RPMI8226 (cell line): ENCODE measurements at places on chromosomes 6 and 20.
A peak's percentile ranks its signal among the peaks of the same experiment; 100 is the strongest.

- DNase-seq: no peak
These were observed 84.3 kb downstream of the ZHX3 start for GRCh38 chr20:41232973-41233926.

GRCh38 chr20:57027777-57028176 is 238.7 kb downstream of the BMP7 start:
- no peak for DNase-seq

- no peak for DNase-seq
These were observed 335.8 kb downstream of the EPHA7 start for GRCh38 chr6:93083337-93084230.

DNA sequence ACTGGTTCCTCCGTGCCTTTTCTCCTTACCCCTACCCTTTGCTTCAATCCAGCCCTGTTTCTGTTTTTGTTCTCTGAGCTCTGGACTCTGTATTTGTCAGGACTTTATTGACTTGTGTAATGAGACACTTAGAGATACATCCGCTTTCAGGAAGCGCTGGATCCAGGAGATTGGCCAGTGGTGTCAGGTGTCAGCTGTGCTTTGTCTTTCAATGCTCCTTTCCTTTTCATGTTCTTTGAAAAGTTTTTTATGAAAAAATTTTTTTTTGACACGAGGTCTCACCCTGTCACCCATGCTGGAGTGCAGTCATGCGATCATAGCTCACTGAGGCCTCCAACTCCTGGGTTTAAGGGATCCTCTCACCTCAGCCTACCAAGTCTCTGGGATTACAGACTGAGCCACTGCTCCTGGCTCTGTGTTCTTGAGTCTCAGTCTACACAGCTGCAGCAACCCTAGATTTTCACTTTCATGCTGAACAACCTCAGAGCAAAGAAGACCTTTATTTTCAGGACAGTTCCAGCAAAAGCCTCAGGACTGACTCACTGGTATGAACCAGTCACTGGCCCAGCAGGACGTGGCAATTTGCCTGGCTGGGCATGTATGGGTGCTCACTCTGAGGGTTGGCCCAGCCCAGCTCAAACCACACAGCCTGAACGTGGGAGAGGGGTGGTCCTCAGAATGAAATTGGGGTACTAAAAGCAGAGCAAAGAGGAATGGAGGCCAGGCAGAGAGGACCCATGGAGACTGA is 108.5 kb downstream of the DHX35 start:
- no peak for DNase-seq

DNA sequence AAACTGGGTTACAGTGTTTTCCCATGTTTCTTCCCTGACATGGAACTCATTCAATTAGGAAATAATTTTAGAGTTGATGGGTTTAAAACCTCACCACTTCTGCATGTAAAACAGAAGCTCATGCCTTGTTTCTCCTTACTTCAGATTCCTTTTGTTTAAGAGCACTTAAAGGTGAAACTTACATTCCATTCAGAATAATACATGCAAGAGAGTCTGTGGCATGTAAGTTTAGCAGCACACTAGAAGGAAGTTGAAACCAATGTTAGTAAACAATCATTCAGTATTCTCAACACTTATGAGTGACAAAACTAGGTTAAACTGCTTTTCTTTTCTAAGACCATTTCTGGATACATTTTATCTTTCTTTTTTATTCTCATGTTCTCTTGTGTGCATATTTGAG is 495.6 kb upstream of the PTCHD4 start:
- DNase-seq: no peak

- no peak for DNase-seq
These were observed 538.7 kb upstream of the POU3F2 start for GRCh38 chr6:98295515-98296175.

DNA sequence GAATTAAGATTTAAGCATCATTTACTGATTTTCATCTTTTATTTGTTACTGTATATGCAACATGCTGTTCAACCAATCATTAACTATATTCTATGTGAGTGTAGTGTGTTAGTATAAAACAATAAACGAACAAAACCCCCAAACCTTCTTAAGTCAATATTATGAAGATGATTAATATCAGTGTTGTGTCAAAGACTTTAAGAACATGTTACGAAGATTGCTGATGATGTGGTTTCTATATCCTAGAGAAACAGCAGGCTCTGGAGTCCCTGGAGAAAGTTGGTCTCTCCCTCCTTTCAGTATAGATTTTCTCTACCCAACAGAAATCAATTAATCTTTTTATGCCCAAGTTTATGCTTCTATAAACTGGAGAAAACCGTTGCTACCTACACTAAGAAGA is 393.8 kb upstream of the HSF2 start:
- no peak for DNase-seq

GRCh38 chr20:13718171-13718570 is 66.5 kb downstream of the ESF1 start:
- DNase-seq: no peak

DNA sequence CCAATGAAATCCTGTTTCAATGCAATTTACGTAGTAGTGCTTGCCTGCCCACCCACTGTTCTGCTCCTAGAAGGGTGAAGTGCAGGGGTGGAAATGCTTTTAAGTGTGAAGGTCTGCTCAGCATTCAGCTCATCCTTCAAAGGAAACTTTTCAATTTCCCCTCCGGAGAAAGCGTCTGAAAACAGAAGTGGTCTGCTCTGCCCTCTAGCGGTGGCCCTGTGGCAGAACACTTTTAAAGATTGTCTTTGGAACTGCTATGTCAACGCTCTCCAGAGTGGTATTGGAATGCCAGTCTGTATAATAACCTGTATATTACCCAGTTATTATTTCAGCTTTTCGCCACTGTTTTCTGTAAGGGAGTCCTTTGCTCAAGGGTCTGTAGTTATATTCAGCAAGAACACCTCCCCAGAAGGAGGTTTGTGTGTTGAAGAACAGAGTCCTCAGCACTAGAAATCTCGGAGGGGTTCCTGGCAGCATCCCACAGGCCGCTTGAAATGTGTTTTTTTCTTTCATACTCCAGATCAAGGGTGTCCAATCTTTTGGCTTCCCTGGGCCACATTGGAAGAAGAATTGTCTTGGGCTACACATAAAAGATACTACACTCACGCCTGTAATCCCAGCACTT is 63.1 kb upstream of the KLHL31 start:
- peak; percentile 50 for DNase-seq

DNA sequence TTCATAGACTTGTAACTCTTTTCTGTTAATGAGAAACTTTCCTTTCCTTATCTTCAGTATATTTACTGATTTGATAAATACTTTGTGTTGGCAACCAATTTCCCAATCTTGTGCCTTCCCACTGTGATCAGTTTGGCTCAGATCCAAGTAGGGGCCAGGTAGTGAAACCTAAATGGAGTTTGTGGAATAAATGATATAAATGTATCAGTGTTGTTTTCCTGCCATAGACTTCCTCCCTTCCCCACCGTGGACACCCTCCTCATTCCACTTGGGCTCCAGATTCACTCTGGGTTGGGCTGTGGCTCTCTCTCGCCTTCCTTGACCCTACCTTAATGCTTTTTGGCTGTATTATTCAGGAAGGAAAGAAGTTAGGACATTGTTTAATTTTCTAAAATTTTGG is 1.3 kb downstream of the ZKSCAN3 start:
- DNase-seq: no peak

DNA sequence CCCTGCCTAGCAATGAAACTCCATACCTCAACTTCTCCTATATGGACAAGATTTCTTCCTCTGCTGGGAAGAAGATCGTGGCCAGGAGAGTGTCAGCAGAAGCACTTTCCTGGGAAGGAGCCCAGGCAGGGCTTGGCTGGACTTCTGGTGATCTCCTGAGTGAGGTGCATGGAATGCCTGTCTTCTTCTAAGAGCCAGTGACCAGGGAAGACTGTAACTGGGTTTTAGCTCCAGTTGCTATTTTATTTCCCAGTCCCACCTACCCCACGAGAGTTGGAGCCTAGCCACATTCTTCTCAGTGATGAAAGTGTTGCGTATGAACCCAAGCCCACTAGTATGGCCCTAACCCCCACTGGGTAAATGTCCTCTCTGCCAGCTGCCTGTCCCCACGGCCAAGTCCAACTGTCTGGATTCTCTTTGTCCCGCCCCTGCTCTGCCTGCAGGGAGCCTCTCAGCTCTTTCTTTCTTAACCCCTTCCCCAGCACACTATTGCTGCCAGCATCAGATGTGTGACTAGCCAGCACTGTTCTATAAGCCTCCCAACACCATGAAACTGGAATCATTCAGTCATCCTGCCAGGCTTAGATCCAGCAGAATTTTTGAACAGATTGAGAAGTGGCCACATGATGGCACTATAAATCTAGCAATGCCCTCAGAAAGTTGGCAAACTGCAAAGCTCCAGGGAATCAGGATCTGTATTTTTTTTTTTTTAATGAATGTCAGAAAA is 69.8 kb upstream of the FAM184A start:
- DNase-seq: no peak

GRCh38 chr6:100952006-100952405 is 70.9 kb upstream of the ASCC3 start:
- DNase-seq: no peak

DNA sequence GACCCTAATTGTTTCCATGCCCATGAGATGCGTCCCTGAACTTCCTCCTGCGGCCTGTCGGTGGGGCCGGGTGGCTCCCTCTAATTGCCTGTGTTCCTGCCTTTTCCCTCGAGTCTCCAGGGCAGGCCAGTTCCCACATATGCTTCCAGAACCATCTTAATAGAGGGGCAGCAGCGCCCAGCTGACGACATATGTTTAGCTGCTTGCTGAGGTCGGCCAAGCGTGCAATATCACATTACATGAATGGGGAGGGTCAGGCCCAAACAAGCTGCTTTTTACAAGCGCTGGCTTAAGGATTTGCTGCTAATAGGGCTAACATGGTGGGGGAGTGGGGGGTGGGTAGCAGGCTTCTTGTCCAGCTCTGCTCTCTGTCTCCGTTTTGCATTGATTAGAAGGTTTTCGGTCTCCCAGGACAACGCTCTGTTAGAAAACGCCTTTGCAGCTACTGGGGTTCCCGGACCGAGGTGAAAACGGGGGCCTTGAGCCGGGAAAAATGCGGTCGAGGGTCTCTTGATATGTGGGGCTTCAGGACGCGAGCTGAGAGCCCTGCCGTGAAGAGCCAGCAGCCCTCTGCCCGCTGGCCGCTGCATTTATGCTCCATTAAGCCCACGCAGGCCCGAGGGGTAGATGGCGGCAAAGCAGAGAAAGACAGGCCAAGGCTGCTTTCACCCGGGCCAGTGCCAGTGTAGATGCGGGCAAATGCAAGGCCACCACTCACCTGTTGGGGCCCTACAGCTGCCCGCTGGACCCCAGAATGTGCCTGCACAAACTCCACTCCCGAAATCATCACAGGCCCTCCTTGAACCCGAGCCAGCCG is 308.5 kb downstream of the BMP7 start:
- no peak for DNase-seq

DNA sequence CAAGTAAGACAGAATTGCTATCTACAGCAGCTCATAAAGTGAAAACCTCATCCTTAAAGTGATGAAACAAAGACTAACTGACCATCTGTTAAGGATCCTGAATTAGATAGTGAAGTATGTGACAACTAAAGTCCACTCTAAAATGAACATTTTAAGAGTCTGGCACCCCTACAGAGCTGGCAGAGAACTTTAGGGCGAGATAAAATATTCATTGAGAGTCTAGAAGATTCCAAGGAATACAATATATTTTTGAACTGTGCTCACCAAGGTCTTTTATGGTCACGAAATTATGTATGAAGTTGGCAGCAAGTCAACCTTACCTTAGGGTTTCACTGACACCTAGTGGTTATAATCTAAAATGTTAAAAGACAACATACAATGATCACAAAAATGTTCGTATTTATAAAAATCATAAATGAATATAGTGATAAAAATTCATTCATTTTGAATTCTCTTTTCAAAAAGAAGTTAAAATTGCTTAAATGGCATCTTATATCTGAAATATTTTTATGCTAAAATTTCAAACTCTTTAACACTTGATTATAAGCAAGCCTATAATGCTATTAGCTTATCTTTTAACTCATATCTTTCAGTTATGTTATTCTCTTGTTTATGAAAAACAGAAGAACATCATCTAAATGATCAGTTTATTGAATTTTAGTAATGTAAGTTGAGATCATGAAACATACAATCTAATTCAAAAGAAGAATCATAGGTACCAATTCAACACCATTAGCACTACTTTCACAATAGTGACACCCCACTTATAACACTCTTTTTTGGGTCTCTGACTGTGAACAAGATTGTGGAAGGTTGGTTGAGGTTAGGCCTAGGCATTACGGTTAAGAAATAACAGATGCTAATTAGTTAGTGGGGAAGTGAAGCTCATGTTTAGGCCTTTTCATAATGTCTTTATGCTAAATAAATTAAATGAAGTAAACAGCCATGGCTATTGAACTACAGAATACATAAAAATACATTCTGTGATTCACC is 27.5 kb downstream of the RSPH3 start:
- DNase-seq: peak; percentile 33

DNA sequence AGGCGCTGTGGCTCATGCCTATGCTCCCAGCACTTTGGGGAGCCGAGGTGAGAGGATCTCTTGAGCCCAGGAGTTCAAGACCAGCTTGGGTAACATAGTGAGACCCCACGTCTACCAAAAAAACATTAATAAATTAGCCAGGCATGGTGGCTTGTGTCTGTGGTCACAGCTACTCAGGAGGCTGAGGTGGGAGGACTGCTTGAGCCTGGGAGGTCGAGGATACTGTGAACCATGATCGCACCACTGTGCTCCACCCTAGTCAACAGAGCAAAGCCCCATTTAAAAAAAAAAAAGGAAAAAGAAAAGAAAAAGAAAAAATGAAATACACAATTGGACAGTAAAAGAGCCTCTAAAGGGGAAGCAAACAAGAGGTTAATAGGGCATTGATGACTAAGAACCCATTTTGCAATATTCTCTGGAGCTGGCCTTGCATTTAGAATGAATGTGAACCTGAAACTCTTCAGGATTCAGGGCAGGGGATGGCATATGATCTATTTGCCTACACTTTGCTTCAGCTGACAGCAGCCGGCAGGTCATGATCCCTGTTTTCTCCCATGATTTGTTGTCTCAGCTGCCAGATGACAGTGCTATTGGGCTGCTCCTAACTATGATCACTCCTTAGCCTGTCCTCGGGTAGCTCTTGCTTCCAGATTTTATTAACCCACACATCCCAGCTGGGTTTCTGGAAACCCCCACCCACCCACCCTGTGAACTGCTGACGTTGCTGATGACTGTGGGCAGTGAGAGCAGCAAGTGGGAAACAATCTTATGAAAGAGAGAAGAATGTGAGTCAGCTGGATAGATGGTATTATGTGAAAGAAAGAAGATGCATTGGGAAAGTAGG is 83.8 kb upstream of the ELOVL5 start:
- no peak for DNase-seq

DNA sequence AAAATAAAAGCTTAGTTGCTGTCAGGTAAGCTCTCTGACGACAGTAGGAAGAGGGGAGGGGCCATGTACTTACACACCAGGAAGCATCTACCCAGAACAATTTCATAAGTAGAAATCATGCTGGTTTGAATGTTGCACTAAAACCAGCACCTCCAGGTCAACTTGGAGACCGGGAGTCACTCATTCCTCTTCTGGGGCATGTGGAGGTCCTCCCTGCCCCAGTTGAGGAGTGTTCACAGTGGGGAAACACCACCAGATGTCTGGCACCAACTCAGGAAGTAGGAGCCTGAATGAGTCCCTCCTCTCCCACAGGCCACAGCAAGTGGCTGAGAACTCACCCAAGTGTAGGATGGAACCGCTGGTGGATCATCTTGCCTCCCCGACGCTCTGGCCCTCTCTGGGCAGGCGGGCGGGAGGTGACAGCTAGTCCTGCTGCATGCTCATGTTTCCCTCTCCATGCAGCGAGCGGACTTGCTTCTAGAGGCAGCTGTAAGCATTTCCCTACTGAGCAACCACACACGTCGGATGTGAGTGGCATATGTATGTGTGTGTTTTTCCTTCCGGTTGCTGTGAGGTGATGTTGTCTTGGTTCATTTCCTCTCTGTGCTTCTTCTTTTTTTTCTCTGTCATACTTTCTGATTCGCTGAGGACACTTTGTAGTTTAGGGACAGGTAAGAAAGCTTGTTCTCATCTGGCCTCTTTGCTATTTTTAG is 149.5 kb upstream of the NEDD9 start:
- DNase-seq: no peak
